ENCODE measurements at places on chromosomes 11 and 22. TPM values are rescaled to one million over a fixed set of nuclear protein-coding genes. Genes with fewer than 3 reads are reported as not detected.

DNA sequence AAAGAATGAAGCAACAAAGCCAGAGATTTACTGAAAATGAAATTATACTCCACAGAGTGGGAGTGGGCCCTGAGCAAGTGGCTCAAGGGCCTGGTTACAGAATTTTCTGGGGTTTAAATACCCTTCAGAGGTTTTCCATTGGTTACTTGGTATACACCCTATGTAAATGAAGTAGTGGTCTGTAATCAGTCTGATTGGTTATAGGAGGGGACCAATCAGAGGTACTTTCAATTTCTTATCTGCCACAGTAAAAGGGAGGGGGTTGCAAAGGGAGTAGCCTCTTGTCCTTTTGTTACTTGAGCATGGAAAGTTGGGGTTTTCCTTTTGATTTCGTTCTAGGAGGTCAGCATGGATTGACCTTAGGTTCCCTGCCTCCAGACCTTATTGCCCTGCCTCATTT, 63.5 kb downstream of the ATM start:
- no peak for DNase-seq

DNA sequence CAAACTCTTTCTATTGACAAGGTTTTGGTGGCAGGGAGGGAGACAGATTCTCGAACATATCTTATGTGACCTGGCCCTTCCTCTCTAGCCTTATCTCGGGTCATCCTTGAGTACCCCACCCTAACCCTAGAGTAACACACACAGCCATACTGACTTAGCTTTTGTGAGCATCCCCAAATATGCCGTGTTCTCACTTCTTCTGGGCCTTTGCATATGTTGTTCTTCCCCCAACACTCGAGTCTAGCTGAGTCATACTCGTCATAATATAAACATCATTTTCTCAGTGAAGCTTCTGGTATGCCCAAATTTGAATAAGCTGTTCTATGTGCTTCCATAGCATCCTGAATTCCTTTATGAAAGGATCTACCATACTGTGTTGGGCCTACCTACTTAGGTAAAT, 8.0 kb downstream of the TTC17 start:
- DNase-seq = no peak

DNA sequence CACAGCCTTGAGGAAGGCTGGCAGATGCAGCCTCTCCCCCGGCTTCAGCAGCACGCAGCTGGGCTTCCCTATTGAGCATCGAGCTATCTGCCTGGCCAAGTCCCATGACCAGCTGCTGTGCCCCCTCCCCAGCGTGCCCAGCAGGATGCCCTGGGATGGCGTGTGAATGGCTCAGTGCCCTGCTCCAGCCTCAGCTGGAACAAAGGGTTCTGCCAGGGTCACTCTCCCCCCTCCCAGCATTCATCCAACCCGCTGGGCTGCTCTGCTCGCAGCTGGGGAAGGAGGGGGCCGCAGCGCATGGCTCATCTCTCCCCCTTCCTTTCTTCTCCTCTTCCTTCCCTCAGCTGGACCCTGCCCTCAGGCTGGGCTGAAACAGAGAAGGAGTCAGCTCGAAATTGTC, 14.5 kb downstream of the LRP4 start:
- no peak for DNase-seq

OR51S1 gene
- not detected for total RNA-seq

DNA sequence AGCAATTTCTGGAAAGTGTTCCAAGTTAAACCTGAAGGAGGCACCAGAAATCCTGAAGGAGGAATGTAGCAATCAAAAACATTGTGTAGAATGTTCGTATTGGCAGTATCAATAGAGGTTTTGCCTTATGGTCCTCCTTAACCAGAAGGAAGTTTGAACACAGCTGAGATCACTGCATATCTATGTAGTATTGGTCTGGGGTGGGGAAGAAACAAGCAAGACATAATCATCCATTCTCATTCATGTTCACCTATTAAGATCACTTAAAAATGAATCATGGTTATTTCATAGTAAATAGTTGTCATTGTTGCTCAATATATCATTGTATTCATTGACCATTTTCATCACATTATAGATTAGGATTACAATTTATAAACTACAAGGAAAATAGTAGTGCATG, 160.5 kb downstream of the DDX10 start:
- DNase-seq = no peak

ISX gene
- total RNA-seq = not detected

DNA sequence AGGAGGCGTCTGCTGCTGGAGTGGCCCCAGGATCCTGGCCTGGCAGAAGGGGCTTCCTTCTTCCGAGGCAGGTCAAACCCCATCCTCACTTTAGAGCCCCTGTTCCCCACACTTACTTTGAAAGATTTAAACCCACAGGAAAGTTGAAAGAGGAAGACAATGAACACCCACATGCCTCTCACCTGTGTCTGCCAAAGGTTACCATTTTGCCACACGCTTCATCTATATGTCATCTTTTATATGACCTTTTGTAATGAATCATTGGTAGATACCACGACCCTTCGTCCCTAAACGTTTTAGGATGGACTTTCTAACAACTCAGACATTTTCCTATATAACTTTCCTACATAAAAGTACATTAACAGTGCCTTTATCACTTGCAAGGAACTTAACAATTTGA, 39.8 kb upstream of the BID start:
- DNase-seq = no peak
